ENCODE measurements at places on chromosomes 12 and 14. TPM values are rescaled to one million over a fixed set of nuclear protein-coding genes. Genes with fewer than 3 reads are reported as not detected.
A peak's percentile ranks its signal among the peaks of the same experiment; 100 is the strongest.

GRCh38 chr12:1777798-1778197, 42.6 kb upstream of the LRTM2 start:
- no peak for DNase-seq

- no peak for DNase-seq
Measured at GRCh38 chr14:72254202-72254936, 322.1 kb downstream of the RGS6 start.

GRCh38 chr14:89466944-89467343, 49.9 kb upstream of the FOXN3 start:
- DNase-seq: no peak

- DNase-seq: peak; percentile 70
Measured at GRCh38 chr14:72924337-72924736, 1.9 kb upstream of the DCAF4 start.

- DNase-seq: no peak
Measured at GRCh38 chr12:49696723-49697122, 10.5 kb downstream of the FMNL3 start.

DNA sequence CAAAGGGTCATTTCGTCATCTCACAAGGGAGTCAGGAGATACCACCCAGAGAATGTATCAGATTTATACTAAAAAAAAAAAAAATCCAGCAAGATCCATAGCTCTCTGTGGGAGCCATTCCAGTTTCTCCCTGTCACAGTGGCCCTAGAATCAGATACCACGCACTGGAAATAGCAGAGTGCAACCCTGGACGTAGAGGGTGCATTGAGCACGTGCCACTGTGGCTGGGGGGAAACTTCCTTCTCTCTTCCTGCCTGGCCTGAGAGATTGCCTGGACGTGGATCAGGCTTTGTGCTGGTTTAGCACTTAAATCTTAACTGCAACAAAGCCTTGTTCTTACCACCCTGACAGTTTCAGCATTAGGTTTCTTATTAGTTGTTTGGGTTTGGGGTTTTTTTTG, 124.3 kb downstream of the FBXL14 start:
- peak; percentile 29 for DNase-seq

- no peak for DNase-seq
Measured at GRCh38 chr14:84751745-84752144, 778.2 kb upstream of the FLRT2 start.

GRCh38 chr12:103626498-103626897, 39.4 kb downstream of the STAB2 start:
- peak; percentile 43 for DNase-seq

GRCh38 chr12:30517320-30517719, 178.3 kb downstream of the IPO8 start:
- DNase-seq: no peak

SERPINA9 gene
- total RNA-seq: not detected

MED13L gene
- 53.8 TPM for total RNA-seq

COX8C gene
- total RNA-seq: not detected

MORN3 gene
- total RNA-seq: 0.26 TPM

LMNTD1 gene
- not detected for total RNA-seq

KRT73 gene
- not detected for total RNA-seq

RPS6KA5 gene
- 12.3 TPM for total RNA-seq

OTUB2 gene
- total RNA-seq: 0.07 TPM
